Smooth muscle cell of trachea (primary cell): ENCODE measurements at places on chromosomes 3 and 15. TPM values are rescaled to one million over a fixed set of nuclear protein-coding genes. Genes with fewer than 3 reads are reported as not detected.

Gene GRM7
- total RNA-seq: not detected in 2 replicates

Gene UROC1
- not detected in 2 replicates for total RNA-seq

Gene BNC1
- total RNA-seq: 6.1 and 7.9 TPM in 2 replicates

Gene DPPA2
- total RNA-seq: not detected in 2 replicates

Gene SLC51B
- total RNA-seq: 0.66 and 1.5 TPM in 2 replicates

Gene ACOX2
- 26.5 and 27.1 TPM in 2 replicates for total RNA-seq
